Activated CD4-positive, alpha-beta T cell treated with anti-CD3 and anti-CD28 coated beads, Interleukin-2, amount 10 ng/mL, durations not matched to agents 24 days and 14 days (primary cell): ENCODE measurements at places on chromosomes 3 and 15. TPM values are rescaled to one million over a fixed set of nuclear protein-coding genes. Genes with fewer than 3 reads are reported as not detected.

TKT gene
- total RNA-seq: 377 and 379 TPM in 2 replicates

ITIH4 gene
- 3.5 and 3.6 TPM in 2 replicates for total RNA-seq

CCDC39 gene
- total RNA-seq: not detected in 2 replicates

LDHAL6B gene
- total RNA-seq: not detected in 2 replicates

FBLN2 gene
- not detected in 2 replicates for total RNA-seq

STT3B gene
- 118 and 120 TPM in 2 replicates for total RNA-seq

FETUB gene
- not detected in 2 replicates for total RNA-seq

ALDH1A2 gene
- total RNA-seq: 0.37 and 0.57 TPM in 2 replicates

ADAMTS7 gene
- 1.3 TPM in 2 replicates for total RNA-seq

OSBPL10 gene
- total RNA-seq: 14.5 and 14.9 TPM in 2 replicates

MKRN2OS gene
- not detected in 2 replicates for total RNA-seq

RIOX2 gene
- 84.1 and 87.7 TPM in 2 replicates for total RNA-seq

UROC1 gene
- total RNA-seq: not detected in 2 replicates

UBAP1L gene
- 6.3 and 6.6 TPM in 2 replicates for total RNA-seq
